ENCODE measurements at places on chromosomes 12 and 14.
A peak's percentile ranks its signal among the peaks of the same experiment; 100 is the strongest.

- no peak for DNase-seq
Measured at GRCh38 chr14:99077076-99077843, 194.7 kb downstream of the BCL11B start.

GRCh38 chr12:31238764-31239387 lies 87.1 kb downstream of the SINHCAF start:
- peak; percentile 84 for DNase-seq

- DNase-seq, result peak; percentile 84
Measured at GRCh38 chr14:76375947-76376404, at the start of gene ESRRB. Gene ESRRB, plus strand, starts transcription at chr14:76376137. Its CDS starts 265 bp downstream, at chr14:76376402.

GRCh38 chr14:67539116-67539515 lies 6.0 kb downstream of the PLEKHH1 start:
- DNase-seq, result peak; percentile 84

- no peak for DNase-seq
Measured at GRCh38 chr12:109847142-109847735, 14.0 kb upstream of the TRPV4 start.

GRCh38 chr14:61147831-61148549 lies 133.1 kb downstream of the TMEM30B start:
- DNase-seq, result peak; percentile 75

DNA sequence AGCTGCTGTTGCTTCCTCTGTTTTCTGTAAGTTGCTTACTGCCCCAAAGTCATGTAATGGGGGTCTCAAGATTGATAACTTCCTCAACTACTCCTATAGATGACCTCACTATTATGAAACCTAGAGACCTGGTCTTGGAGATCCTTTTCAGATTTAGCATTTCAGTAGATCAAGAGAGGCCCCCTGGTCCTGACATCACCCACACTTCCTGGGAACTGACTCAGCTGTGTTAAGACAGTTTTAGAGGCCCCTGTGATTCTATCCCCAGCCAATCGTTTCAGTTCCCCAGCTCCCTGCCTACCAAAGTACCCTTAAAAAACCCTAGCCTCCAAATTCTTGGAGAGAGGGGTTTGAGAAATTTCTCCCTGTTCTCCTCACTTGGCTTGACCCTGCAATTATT lies 9.2 kb upstream of the ARG2 start:
- no peak for DNase-seq

- no peak for DNase-seq
Measured at GRCh38 chr14:65243766-65244442, 141.6 kb upstream of the MAX start.

GRCh38 chr12:120353556-120354317 lies 15.2 kb downstream of the MSI1 start:
- no peak for DNase-seq

DNA sequence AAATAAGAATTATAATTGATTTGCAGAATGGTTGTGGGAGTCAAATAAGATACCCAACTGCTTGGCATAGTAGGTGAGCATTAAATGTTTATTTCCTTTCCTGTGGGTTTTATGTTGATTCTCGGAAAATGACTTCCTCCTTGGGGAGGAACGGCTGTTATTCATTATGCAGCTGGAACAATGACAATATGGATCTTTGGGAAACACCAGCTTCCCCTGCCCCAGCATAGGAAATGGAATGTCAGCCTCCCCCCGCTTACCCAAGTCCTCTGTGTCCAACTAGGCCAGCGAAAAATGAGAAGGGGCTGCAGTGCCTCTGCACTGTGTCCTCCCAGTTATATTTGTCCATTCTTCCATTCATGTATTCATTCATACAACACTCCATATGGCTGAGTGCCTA lies 11.7 kb upstream of the CCDC177 start:
- DNase-seq, result peak; percentile 41

GRCh38 chr14:92944976-92945375 lies 22.0 kb downstream of the CHGA start:
- DNase-seq, result no peak

DNA sequence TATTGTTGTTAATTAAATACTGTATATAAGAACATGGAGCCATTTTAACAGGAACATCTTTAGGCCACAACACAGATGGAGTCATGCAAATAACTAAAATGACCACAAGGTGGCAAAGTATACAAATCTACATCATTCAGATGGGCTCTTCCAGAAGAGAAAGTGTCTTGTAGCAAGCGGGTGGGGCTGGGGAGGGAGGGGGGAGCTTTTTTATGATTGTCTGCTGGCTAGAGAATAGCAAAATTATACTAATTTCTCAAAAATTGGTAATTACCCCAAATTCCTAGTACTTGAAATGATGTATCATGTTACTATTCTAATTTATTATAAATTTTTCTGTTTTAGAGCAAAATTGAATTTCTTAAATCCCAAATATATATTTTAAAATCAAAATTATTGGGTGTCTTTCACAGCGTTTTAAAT lies 378.7 kb downstream of the PRKD1 start:
- DNase-seq, result peak; percentile 76

Measured in eye (tissue), 1 donor.